ENCODE measurements at places on chromosomes 6 and 20.

- DNase-seq: no peak
Observed at GRCh38 chr6:106143665-106144064, 57.5 kb downstream of the PRDM1 start.

DNA sequence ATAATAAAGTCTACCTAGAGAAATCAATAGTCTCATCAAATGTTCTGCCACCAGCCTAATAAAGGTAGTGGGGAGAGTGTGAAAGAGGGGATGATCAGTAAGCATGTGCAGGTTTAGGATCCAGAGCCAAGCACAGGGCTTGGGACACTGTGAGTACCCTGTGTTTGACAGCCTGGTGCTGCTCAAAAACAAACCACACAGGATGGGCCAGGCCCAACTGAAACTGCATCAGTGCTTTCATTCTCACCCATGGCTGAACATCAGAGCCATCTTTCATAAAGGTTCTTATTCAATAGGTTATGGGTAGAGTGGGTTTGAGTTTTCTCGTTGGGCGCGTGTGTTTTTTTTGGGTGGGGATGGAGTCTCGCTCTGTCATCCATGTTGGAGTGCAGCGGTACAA is 87.3 kb upstream of the NHSL1 start:
- DNase-seq: no peak

DNA sequence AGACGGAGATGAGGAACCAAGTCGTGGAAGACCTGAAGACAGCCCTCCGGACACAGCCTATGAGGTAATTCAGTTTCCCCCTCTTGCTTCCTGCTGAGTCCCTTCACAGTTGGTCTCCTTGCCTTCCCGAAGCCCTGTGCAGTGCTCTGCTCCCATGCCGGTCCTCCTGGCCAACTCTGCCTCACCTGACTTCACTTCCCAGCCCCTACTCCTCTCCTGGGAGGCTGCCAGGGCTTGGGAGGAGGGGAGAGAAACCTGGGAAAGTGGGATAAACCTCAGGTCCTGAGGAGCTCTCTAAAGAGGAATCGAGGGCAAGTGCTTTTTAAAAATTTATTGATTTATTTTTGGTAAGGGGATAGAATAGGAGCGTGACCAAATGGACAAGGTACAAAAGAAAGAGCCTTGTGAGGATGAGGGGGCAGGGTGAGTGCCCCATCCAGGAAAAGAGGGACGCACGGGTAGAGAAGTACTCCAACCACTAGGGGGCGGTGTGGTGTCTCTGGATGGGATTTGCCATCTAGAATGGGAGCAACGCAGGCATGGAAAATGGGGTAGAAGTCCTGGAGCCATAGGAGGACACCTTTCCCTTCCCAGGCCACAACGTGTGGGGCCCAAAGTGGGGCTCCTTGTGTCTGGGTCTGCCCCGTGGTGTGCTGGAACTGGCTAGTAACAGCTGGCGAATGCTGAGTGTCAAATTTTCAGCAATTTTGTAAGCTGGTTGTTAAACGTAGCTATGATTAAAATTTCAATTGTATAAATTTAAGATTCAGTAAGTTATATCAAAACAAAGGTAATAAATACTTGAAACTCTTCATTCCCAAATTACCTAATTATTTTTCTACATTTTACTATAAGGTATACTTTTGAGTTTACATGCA is 69.0 kb downstream of the MOCS1 start:
- DNase-seq: peak; percentile 76

DNA sequence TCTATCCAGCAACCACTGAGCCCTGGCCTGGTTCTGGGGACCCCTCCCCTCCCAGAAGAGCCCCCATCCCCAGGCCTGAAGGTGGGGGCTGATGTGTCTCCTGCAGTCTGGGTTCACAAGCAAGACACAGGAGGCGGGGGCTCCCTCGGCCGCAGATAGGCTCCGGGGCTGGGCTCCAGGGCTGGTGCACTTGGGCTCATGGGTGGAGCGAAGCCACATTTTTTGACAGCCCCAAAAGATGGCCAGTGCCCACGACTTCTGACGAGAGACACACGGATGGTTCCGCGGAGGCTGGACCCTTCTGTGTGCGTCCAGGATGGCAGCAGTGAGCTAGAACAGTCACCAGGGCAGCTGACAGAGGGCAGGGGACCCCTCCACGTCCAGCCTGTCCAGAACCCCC is 57.1 kb upstream of the GATA5 start:
- DNase-seq: no peak

- DNase-seq: no peak
Observed at GRCh38 chr6:167479901-167480648, 155.2 kb downstream of the TTLL2 start.

DNA sequence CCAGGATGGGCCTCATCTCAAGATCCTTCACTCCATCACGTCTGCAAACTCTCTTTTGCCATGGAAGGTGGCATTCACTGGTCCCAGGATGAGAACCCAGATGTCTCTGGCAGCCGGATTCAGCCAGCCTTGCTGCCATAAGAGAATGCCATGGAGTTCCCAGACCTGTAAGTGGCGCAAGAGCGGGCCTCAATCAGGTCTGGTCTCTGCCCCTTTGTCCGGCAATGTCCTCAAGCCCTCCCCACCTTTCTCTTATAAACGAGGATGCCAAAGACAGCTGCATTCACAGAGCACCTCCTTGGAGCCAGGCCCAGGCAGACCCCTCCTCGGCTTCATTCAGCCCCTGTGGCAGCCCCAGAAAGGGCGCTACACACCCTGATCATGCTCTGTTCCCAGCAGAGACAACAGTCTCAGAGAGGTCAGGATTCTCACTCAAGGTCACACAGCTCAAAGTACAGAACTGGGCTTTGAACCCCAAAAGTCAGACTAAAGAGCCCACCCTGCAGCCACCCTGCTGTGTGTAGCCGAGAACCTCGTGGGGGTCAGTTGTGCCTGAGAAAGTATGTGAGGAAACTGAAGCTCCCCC is 263.7 kb downstream of the TAF4 start:
- no peak for DNase-seq

DNA sequence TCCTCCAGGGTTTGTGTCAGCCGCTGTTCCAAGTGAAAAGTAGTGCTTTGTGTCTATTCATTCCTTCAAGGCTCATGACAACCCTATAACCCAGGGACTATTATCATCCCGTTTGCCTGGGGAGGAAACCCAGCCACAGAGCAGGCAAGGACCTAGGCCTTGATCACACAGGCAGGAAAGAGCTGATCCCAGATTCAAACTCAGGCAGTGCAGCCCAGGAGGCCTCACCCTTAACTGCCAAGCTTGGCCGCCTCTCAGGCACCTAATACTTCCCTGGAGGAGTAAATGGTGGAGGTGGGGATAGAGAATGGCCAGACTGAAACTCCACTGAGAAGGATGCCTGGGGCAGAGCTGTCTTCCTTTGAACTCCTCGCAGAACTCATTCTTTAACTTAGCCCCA is 215.1 kb upstream of the QKI start:
- no peak for DNase-seq

DNA sequence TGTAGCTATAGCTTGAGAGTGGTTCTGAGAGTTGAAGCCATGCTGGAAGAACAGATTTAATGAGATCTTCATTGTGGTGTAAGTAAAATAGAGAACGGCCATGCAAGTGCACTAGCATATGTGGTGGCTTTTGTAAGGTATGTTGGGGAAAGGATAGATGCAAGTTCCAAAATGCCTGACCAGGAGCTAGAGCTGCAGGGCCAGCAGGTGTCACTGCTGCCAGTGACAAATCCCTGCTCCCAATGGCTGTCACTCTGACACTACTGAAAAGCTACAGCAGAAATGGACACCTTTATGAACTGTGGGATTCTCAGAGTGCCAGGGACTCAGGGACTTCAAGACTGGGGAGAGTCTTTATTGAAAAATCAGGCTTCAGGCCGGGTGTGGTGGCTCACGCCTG is 23.1 kb upstream of the VIP start:
- no peak for DNase-seq

GRCh38 chr20:33560026-33560425 is 70.1 kb downstream of the CBFA2T2 start:
- no peak for DNase-seq

- DNase-seq: no peak
Observed at GRCh38 chr20:61437280-61438206, 185.5 kb downstream of the CDH4 start.

DNA sequence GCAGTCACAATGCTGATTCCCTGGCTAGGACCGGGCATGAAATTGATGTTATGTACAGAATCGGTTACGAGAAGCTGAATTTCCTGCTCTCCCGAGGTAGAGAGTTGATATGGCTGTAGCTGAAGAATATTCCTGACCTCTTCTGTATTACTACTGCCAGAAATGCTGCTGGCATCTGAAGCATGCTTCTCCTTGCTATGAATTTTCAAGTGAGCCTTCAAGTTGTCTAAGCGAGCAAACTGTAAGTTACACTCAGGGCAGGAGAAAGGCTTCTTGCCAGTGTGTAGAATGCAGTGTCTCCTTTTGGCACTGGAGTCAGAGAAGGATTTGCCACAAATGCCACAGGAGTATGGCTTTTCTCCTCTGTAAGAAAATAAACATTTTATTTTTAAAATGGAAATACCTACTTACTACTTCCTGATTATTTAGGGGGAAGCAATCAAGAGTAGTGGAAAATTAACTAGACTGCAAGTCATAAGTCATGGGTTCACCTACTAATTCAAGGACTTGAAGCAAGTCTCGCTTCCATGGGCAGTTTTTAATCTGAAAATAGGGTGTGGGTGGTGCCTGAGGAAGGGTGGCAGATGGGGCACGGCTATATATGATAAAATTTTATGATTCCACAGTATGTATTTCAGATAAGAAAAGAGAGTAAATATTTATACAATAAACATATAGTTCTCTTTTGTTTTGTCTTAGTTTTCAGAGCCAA is 10.8 kb upstream of the MICAL1 start:
- no peak for DNase-seq

GRCh38 chr6:54881067-54881730 is 34.6 kb downstream of the FAM83B start:
- DNase-seq: no peak

DNA sequence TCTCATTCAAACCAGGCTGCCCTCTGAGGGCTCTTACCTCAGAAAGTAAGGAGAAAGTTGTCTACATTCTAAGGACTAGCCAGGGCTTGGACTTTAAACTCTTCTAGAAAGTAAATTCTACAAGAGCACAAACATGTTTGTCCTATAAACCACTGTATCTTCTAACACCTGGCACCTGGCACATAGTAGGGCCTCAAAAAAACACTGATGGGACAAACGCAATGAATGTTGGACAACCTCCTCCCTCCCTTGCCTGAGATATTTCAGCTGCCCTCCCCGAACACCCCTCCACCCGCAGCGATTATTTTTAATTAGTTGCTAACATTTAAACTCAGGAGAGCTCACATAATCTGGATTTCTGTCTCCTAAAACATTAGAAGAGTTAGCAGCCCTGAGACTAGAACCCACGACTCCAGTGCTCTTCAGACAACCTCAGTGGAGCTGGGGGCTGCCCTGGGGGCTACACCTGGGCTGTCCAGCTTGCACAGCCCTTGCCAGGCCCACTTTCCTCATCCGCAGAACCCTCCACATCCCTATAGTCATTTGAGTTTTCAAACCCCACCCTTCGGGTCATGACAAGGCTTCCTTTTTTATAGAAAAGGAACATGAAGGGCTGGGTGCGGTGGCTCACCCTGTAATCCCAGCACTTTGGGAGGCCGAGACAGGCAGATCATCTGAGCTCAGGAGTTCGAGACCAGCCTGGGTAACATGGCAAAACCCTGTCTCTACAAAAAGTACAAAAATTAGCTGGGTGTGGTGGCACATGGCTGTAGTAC is 4.9 kb downstream of the HCK start:
- no peak for DNase-seq

GRCh38 chr6:15892369-15892768 is 229.5 kb upstream of the DTNBP1 start:
- DNase-seq: no peak

- no peak for DNase-seq
Observed at GRCh38 chr6:32397252-32397920, 9.6 kb downstream of the BTNL2 start.

DNA sequence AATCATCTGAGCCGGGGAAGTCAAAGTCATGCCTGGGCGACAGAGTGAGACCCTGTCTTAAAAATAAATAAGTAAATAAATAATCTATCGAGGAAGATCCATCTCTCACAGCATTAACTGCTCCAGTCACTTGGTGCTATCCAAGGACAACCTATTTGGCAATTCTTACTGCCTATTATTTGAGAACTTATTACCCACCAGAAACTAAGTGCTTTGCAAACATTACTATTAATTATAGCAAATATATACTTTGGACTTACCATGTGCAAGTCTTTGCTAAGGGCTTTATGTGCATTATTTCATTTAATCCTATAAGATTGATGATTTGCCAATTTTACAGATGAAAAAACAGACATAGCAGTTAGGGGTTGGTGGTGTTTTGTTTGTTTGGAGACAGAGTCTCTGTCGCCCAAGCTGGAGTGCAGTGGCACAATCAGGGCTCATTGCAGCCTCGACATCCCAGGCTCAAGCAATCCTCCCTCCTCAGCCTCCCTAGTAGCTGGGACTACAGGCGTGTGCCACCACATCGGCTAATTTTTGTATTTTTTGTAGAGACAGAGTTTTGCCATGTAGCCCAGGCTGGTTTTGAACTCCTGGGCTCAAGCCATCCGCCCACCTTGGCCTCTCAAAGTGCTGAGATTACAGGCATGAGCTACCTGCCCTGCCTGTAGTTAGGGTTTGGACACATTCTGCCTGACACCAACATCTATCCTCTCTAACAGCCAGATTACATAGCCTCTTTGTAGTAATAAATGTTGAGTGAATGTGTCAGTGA is 933 bp upstream of the APOM start:
- DNase-seq: no peak

DNA sequence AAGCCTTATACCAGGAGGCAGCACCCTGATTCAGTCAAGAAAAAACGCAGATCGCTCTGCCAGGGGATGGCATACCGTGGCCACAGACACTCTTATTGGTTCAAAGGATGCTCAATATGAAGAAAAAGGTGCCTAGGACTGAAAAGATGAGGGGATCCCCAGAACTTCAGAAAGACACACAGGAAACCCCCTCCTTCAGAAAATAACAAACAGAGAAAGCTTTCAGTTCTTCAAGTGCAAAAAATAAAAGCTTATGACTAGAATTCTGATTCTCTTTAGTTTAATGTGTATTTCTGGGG is 17.7 kb upstream of the MYB start:
- DNase-seq: no peak

- DNase-seq: no peak
Observed at GRCh38 chr6:87421576-87421975, 13.8 kb downstream of the CFAP206 start.

- DNase-seq: no peak
Observed at GRCh38 chr6:142015011-142015410, 117.7 kb upstream of the GJE1 start.
